Thymus (tissue), 14 donors: ENCODE measurements at places on chromosomes 11 and 22.

DNA sequence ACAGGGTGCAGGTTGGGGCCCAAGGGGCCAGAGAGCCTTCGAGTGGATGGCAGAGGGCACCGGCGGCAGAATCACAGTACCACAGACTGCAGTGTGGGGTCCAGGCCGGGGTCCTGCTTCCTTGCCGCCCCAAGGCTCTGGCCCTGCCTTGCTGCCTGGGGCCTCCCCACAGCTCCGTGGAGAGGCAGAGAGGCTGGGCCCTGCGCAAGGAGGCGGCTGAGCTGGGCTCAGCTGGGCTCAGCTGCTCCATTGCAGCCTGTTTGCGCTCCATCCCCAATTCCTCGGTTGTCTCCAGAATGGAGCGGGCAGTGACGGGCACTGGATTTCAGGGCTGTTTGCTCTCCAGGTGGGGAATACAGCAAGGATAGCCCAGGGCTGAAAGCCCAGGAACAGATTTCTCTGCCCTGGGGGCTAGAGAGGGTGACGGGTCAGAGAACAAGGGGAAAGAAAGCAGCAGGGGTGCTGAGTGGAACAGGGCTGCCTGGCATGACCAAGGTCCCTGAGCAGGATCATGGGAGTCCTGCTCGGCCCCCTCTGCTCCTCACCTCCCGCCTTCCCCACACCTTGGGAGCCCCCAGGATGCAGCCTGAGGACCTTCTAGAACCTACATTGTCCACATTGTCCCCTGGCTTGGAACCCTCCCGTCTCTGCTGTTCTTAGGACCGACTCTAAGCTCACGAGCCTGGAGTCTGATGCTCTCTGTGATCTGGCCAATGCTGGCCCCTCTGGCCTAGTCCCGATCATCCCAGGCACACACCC is 18.9 kb downstream of the MRGPRG start:
- DNase-seq = no peak

DNA sequence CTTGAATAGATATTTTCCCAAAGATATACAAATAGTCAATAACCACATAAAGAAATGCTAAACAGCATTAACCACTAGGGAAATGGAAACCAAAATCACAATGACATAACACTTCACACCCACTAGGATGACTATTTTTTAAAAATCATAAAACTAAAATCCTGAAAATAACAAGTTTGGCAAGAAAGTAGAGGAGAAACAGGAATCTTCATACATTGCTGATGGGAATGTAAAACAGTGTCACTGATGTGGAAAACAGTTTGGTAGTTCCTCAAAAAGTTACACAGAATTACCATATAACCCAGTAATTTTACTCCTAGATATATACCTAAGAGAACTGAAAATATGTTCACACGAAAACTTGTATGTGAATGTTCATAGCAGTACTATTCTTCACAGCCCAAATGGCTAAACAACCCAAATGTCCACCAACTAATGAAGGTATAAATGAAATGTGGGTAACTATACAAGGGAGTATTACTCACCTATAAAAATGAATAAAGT is 12.5 kb downstream of the PICALM start:
- no peak for DNase-seq

DNA sequence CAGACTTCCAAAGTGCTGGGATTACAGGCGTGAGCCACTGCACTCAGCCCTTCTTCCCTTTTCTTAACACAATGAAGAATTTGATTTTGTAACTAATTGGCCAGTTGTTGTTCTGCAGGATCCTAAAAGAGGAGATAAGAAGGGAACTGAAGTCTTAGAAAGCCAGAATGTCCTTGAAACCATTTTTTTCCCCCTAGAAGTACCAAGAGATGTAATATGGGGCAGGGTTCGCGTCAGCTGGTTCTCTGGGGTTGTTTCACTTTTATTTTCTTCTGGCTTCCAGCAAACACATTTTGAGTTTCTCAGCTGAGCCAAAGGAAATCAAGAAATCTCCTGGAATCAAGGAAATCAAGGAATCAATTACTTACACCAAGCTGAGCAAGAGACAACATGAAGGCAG is 7.6 kb upstream of the NUCB2 start:
- no peak for DNase-seq

DNA sequence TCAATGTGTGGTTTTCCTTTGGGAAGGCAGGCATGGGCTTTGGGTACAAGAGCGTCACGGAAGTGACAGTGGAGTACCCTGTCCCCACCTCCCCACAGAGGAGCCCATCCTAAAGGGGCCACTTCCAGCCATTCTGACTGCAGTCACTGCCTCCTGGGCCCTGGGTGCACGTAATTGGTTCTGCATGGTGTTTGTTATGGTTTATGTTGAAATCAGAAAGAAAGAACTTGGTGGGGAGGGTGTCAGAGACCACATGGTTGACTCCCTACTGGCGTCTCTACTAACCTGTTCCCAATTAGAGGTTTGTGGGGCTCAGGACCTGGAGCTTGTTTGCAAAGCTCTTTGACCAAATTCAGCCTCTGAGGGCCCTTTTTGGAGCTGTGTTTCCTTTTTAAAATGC is 40.8 kb downstream of the RIBC2 start:
- no peak for DNase-seq

DNA sequence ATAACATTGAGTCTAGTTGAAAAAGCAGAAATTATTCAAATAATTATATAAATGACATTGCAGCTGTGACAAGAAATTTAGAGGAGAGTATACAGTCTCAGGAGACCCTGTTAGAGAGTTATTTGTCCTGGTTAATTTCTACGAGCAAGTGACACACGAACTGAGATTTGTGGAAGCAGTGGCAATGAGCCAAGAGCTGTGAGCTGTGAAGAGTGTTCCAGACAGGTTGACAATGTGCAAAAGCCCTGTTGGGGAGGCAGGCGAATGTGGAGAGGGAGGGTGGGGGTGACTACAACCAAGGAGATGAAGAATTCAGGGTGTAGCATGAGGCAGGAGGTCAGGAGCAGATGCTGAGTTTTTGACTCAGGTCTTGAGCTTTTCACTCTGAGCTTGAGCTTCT is 620.2 kb upstream of the TENM4 start:
- no peak for DNase-seq

DNA sequence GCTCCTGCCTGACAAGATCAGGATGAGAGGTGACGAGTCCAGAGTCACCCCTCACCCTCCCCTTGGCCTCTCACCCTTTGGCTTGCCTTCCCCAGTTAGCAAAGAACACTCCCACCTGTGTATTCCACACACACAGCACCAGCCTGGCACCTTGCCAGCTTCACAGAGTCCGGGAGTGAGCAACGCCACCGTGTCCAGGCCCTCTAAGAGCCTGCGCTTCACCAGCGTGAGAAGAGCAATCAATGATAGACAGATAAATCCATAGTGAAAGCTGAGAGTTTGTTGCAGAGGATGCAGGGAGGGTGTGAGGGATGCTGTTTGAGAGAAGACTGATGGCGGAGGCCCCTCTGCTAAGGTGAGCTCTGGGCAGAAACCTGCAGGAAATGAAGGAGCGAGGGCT is 404.5 kb downstream of the LARGE1 start:
- DNase-seq = no peak

- DNase-seq = no peak
These were observed 52.6 kb upstream of the ADA2 start for GRCh38 chr22:17271711-17272451.

GRCh38 chr22:46674906-46675305 is 54.7 kb downstream of the GRAMD4 start:
- no peak for DNase-seq

DNA sequence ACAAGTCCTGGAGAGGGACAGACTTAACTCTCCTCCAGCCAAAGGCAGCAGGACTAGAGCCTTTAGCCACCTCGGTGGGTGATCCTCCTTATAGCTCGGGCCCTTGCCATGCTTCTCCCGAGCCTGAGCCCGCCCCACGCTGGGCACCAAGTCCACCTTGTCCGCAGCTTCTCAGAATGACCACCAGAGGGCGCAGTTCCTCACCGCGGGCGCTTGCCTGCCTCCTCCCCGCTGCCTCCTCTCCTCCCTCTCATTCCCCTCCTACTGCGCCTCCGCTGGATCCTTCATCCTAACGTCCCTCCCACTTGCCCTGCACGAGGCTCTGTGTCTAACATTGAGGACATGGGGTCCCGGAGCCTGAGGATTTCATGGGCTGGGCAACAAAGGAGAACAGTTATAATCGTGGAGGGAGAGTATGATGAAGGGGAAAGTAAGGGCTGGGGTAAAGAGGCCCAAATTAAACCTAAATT is 11.3 kb upstream of the MOGAT2 start:
- peak; percentile 58 for DNase-seq
